ENCODE measurements at places on chromosomes 6 and 20. TPM values are rescaled to one million over a fixed set of nuclear protein-coding genes. Genes with fewer than 3 reads are reported as not detected.

The OR2H1 gene
- total RNA-seq: not detected

The SLC22A1 gene
- total RNA-seq: not detected

The NHLRC1 gene
- 1.8 TPM for total RNA-seq

The PDE10A gene
- 3.6 TPM for total RNA-seq

The VSX1 gene
- total RNA-seq: not detected

- DNase-seq: no peak
These were observed 39.0 kb downstream of the NCOA3 start for GRCh38 chr20:47540443-47541354.

GRCh38 chr6:152651986-152652385 is 14.8 kb upstream of the SYNE1 start:
- no peak for DNase-seq

DNA sequence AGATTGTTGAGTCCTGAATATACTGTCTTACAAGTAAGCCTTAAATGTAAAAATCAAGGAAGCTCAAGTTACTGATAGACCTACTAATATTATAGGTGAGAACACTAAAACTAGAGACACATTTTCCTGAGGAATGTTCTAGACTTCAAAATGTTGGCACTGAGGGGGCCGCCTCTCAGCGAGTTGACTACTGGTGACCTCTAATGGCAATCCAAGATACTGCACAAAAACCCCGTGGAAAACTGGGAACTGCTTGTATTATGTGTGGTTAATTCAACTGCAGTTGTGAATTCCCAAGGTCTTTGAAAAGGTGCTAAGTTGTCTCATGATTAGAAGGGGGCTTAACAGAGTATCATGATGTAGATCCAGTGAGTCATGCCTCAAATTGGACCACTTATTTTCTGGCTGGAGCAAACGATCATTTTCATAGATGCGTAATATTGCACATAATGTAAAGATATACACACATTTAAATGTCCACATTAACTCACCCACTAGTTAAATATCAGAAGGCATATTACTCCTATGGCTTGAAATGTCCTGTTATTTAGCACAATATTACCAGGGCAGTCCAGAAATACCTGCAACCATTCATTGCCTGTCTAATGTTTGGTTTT is 336.2 kb downstream of the FOXA2 start:
- no peak for DNase-seq

GRCh38 chr20:50353289-50353961 is 156.8 kb upstream of the PTPN1 start:
- DNase-seq: no peak

Data from right atrium auricular region (tissue), 2 donors.